Fibroblast of skin of scalp (primary cell): ENCODE measurements at places on chromosomes 5 and 9.

GRCh38 chr9:109846776-109847175 lies 66.8 kb downstream of the PALM2AKAP2 start:
- DNase-seq: no peak

GRCh38 chr5:176527246-176528222 lies 9.7 kb downstream of the RNF44 start:
- DNase-seq: no peak

DNA sequence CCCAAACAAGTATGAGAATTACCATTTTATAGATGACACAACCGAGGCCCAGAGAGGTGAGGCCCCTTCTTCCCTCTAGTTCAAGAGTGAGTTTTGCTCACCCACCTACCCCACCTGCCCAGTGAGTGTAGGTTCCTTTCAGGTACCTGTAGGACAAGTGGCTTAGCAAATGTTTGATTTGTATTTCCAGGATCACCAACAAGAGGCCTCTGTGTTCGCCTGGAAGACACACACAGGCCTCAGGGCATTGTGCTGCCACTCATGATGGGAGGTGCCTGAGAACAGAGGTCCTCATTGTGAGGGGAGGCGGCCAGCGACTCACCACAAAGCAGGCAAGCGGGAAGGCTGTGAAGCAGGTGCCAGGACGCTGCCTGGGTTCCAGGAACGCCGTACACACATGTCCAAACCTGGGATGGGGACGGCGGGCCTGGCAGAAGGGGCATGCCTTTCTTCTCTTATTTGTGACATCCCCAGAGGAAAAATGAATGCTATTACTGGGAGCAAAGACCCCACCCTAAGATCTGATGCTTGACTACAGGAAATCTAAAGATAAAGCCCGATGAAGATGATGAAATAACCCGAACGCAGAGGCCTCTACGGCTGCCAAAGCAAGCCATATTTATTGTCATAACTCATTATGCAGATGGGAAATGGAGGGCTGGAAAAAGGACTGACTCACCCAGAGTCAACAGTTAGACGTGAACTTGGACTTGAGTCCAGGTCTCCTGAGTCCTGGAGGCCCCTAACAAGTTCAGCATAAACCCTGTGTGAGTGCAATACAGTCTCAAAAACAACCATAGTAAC lies 60.2 kb upstream of the SLC25A51 start:
- DNase-seq: peak; percentile 94

- no peak for DNase-seq
Measured at GRCh38 chr5:112653638-112654205, 84.0 kb upstream of the APC start.

DNA sequence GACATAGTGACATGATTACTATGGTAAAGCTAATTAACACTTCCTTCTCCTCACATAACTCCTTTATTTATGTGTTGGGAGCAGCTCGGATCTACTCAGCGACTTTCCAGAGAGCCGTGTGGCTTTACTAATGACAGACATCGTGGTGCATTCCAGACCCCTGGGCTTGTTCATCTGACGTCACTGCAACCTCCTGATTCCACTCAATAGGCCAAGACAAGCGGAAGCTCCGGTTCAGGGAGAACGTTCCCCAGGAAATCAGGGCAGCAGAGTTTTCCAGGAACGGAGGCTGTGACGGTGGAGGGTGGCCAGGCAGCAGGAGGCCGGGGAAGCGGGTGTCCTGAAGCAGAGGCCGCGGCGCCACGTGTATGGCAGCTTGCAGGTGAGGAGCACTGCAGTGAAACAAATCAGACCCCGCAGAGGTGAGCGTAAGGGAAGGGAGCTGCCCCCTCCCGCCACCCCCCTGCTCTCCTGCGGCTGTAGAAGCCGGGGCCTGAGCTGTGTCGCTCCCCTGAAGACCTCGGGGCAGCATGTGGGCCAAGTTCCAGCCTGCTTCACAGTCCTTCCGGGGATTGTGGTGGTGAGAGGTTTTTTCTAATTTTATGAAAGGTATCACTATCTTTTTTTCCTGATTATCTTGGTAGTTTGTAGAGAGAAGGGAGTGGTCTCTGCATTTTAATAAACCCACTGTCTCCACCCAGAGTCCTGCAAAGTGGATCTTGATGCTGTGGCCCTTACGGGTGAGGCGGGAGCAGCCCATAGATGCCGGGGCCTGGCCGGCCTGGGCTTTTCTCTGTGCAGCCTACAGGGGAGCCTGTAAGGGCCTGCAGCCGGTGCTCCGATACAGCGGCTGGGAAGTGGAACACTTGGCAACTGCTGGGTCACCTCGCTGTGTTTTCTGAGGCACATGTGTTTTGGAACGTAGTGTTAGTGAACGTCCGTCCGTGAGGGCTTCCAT lies 220.4 kb upstream of the IRX4 start:
- DNase-seq: no peak

DNA sequence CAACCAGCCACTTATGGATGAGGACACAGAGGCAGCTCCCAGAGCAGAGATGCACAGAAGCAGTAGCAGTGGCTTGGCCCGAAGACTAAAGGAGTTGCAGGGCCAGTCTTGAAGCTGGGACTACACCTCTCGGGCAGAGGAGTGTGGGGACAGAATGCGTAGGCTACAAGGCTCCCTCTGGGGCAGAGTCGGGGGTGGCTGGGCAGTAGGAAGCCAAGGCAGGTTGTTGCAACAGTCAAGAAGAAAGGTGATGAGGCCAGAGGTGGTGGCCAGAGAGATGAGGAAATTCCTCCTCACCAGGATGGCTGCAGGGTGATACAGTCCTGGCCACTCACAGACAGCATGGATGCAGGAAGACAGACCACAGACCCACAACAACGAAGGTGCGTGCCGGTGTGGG lies 4.9 kb upstream of the N4BP3 start:
- no peak for DNase-seq

- peak; percentile 78 for DNase-seq
Measured at GRCh38 chr5:139494832-139495231, 12.3 kb upstream of the STING1 start.

GRCh38 chr9:96245399-96245798 lies 56.6 kb downstream of the HSD17B3 start:
- no peak for DNase-seq

DNA sequence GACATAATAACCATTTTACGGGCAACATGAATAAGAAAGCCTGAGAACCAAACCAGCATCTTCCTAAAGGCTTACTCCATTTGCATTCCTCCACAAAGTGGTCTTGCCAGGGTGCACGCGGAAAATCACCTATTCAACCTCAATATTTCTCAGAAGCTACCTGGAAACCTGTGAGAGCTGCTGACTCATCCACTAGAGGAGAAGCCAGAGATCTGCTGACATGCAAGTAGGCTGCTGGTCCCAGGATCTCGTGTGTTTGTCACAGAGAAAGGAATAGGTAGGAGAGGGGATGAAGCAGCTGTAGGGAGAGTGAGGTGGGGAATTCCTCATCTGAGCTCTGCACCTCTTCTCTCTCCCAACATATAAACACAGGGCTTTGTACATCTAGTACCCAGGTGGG lies 138.1 kb downstream of the ADAMTS12 start:
- DNase-seq: no peak

DNA sequence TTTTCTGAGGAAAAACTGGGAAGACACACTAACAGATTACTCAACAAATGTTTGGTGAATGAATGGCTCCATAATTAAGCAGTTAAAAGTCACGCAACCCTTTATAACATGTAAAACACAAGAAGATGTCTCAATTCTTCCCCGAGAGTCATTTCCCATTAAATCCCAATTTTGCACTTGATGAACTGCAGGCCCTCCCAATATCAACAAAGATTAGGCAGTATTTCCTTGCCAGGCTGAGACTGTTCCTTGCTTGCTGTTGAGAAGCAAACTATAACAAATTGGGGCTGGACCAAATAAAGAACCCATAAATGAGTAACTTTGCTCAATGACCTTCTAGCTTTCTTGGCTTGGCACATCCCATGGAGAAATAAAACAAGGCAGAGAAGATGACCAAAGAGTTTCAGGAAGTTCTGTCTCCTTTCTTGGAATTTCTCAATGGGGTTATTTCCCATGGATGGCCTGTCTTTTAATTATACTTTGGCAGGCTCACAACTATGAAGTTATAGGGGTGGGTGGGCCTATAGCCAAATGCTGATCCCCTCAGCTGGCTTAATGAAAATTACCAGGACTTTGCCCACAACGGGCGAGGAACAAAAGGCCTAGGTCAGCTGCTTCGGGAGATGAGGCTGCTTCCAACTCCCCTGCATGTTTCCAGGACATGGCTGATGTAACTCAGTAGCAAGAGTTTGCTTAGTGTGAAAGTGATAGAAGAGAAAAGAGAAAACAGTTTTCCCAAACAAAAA lies 243.1 kb upstream of the RFX3 start:
- peak; percentile 79 for DNase-seq

- DNase-seq: no peak
Measured at GRCh38 chr5:125011419-125011818, 265.0 kb upstream of the ZNF608 start.

DNA sequence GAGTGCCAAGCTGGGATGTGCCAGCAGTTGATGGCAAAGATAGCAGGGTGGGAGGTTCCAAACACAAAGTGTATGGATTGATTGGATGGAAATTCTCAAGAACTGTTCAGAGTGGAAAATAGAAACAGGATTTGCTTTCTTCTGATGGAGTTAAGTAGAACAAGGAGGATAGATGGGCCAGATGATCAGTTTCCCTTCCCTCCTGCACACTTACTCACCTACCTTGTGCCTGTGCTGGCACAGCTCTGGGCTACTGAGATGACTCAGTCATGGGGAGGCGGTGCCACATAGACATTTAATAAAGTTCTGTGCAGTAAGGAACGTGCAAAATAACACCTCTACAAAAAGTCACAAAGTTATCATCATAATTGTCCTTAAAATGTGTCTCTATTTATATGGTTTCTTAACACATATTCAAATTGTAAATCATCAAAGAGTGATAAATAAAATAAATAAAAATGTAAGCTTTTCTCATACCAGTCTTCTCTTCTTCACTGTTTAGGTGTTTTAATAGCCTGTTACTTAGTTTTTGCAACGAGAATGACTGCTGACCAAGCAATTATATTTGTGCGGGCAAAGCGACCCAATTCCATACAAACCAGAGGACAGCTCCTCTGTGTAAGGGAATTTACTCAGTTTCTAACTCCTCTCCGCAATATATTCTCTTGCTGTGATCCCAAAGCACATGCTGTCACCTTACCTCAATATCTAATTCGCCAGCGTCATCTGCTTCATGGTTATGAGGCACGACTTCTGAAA lies 12.7 kb downstream of the PTPDC1 start:
- no peak for DNase-seq

DNA sequence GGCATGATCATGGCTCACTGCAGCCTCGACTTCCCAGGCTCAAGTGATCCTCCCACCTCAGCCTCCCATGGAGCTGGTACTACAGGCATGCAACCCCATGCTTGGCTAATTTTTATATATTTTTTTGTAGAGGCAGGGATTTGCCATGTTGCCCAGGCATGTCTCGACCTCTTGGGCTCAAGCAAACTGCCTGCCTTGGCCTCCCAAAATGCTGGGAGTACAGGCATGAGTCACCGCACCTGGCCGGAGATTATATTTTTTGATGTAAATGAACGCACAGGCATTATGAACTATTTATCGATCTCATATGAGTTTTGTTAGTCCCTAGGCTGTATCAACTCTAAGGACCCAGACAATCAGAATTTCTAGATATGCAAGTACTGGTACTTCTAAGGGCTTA lies 25.5 kb upstream of the CEP120 start:
- DNase-seq: no peak

DNA sequence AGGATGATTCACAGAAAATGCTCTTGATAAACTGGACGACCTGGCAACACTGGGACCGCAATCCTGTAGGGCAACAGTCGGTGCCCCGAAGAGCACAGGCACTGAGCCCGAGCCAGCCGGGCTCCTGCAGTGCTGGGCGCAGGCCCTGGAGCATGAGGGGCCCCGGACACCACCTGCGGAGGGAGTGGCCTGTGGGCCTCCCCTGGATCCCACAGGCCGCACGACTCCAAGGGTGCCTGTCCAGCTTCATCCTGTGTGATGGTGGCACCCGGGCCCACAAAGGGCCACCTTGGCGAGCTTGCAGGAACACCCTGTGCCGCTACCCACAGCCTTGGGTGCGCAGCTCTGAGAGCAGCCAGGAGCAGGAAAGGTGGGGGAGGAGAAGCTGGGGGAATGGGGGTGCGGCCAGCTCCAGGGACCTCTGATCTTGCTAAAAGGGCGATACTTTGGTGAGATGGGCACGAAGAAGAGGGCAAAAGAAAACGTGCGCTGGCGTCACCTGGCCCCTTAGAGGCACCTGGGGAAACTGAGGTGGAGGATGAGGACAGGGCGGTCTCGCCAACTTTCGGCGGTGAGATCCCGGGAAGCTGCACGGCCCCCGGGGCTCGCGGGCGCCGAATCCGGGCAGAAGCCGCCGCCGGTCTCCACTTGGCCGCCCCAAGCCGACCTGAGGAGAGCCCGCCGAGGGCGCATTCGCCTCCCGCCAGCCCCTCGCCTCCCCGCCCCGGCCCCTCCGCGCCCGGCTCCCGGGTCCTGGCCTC lies 722 bp downstream of the TBC1D9B start:
- peak; percentile 7 for DNase-seq

GRCh38 chr5:2176581-2176980 lies 293.9 kb upstream of the IRX4 start:
- DNase-seq: no peak

DNA sequence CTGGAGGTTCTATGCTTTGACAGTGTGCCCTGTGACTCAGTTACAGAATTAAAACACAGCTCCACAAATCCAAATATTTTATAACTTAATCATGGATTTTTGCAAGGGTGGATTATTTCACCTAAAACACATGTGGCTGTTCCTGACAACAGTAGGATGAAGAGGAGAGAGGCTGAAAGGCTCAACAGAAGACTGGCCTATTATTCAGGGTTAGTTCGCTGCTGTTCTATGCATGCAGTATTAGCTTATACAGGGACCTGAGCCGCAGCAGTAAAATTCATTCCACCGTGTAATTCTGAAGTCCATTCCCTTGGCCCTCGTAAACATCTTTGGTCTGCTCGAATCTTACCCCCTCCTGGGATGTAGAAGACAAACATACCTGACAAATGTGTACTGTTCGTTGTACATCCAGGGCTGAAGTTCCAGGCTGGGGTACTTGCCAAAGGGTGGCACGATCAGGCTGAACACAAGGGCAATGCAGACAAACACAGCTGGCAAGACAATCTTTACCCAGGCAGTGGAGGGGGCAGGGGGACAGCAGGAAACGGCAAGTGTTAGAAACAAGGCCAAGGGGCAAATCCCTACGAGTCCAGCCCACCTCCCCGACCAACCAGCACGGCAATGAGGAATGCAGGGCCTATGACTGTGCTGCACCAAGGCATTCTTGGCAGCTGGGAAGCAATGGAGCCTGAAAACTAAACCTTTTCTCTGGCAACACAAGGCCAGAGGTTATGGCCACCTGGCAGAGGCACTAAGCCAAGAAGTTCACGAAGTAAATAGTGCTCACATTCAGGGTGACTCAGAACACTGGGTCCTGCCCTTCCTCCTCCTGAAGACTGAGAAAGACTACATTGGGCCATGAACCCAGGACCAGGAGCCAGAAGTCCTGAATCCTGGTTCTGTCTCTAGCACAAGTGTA lies 46.8 kb downstream of the NIPSNAP3B start:
- DNase-seq: peak; percentile 15

GRCh38 chr5:34929720-34930461 lies 532 bp downstream of the DNAJC21 start:
- peak; percentile 83 for DNase-seq

- no peak for DNase-seq
Measured at GRCh38 chr9:97756991-97757390, 59.9 kb upstream of the XPA start.

- no peak for DNase-seq
Measured at GRCh38 chr5:59335544-59335943, 558.0 kb downstream of the PDE4D start.
